Effector CD4-positive, alpha-beta T cell (primary cell): ENCODE measurements at places on chromosomes 2 and 18.

DNA sequence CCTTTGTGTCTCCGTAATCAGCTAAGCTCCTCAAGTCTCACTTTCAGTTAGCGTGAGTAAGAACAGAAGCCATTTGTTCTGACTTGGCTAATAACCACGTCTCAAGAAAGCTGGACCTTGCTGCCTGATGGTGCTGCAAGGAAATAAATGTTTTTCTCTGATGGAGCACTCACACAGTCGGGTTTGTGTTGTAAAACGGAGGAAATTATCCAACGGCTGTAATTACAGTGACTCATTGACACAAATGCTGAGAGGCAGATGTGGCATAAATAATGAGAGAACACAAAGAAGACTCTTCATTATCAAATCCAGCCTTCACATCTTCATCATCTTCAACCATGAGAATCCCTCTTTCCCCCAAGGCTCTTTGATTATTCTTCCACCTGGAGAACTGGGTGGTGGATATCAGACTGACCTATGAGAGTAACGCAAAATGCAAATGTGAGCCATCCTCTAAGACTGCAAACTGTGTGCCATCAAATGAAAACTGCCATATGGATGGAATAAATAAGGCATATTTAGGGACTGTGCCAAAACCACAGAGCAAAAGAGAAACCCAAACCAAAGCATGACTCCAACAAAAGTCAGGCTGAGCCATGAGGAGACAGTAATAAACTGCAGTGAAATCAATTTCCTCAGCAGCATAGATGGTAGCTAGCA, 252.6 kb downstream of the RND3 start:
- DNase-seq: no peak

GRCh38 chr2:3657881-3658280, at the start of gene ALLC:
Gene ALLC, plus strand, starts transcription at chr2:3658200. Its CDS starts 12,958 bp downstream, at chr2:3671158.
- DNase-seq: no peak

GRCh38 chr2:221778025-221778424, 205.9 kb upstream of the EPHA4 start:
- DNase-seq: no peak

GRCh38 chr2:153387203-153387602, 91.4 kb downstream of the RPRM start:
- DNase-seq: no peak

GRCh38 chr18:79069717-79070151, 540 bp downstream of the ATP9B start:
- no peak for DNase-seq

GRCh38 chr2:189865826-189866225, 81.6 kb downstream of the PMS1 start:
- DNase-seq: no peak

GRCh38 chr18:44682871-44683221, 2.2 kb downstream of the SETBP1 start:
- DNase-seq: no peak

GRCh38 chr2:109256111-109256510, 127.1 kb downstream of the SH3RF3 start:
- DNase-seq: no peak

DNA sequence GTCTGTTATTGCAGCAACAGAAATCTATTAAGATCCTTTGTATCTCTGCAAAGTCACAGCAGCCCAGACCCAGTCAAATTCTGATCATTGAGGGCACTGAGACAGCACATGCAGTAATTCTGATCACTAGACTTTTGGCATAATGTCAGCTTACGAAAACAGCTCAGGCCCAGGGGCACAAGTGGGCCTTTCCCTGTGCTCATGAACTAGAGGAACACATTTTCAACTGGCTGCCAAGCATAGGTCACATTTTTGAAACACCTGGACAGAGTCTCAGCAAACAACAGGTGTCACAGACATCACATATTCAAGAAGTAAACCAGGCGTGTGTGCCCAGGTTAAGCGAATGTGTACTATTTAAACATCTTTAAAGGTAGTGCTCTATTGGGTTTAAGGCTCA, 13.7 kb downstream of the DOCK10 start:
- DNase-seq: no peak

DNA sequence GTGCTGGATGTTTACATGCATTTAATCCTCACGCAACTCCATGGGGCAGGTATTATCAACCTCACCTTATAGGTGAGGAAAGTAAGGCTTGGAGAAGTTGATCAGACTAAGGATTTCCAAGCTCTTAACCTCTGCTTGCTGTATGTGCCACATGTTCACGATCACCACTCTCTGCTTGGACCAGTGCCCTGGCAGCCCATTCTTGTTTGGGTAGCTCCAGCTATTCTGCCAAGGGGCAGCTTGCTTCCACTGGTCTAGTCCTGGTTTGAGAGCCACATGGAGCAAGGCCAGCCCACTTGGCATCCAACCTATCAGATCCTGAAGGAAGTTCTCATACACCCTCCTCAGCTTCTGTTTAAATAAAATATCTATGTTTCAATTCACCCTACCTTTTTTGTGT, 14.3 kb downstream of the PLB1 start:
- no peak for DNase-seq

GRCh38 chr2:58594175-58594574, 353.1 kb upstream of the FANCL start:
- DNase-seq: no peak

GRCh38 chr18:50790241-50790640, 29.6 kb downstream of the MRO start:
- no peak for DNase-seq

DNA sequence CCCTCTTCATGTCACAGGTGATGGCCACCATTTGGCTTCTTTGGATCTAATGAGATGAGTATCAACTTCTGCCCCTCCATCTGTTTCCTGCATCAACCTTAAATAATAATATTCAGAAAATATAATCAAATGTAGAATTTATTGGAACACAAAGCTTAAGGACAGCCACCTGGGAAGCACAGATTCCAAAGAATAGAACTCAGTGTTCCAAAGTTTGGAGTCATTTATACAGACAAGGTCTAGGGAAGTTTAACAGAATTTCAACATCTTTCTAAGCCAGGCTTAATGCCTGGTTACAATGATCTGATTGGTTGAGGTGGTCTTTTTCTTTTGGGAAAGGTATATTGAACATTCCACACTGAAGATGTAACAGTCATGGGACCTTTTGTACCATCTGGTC, 218.0 kb upstream of the PIEZO2 start:
- DNase-seq: no peak

- DNase-seq: no peak
These were observed 149.9 kb downstream of the LOXHD1 start for GRCh38 chr18:46506974-46507586.

DNA sequence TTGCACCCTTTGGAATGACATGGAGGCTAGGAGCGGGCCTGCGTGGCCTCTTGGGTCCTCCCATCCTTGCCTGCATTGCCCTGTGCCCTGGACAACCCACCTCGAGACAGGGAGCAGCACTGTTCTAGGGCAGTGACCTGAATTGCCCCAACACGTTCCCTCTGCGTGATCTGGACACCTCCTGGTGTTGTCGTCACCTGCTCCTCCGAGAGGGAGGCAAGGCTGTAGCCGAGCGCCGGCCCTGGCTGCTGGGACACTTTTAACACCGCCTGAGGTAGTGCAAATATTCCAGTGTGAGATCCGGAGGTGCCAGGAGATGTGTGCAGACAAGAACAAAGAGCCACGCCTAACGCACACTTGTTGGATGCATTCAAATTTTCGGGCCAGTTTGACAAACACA, 131.5 kb downstream of the SMAD7 start:
- no peak for DNase-seq

DNA sequence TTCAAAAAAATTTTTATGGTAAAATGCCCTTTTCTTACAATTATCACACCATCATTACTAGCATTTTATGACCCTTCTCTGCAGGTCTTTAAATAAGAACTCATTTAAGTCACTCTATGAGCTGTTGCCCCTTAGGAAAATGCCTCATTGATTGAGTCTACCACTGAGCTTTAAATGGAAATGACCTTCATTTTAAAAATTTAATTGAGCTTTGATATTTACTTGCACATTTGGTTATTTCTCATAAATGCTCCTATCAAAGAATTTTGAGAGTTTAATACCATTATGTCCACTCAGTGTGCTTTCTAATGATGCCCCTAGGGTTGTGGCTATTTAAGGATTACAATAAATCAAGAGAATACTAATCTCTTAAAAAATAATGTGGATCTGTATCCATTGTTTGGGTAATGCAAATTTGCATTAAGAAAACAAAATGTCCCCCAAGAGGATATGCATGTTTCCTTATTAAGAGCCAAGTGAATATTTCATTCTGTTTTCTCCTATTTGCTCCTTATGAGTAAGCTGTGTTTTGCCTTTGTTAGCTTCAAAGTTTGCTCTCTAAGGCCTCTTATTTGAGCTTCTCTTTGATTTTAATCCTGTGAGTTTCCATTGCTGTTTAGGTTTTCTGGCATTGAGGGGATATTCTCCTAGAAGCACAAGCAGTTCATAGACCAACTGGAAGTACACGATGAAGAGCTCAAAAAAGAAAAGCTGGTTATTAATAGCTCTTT, 69.8 kb downstream of the CERS6 start:
- no peak for DNase-seq

DNA sequence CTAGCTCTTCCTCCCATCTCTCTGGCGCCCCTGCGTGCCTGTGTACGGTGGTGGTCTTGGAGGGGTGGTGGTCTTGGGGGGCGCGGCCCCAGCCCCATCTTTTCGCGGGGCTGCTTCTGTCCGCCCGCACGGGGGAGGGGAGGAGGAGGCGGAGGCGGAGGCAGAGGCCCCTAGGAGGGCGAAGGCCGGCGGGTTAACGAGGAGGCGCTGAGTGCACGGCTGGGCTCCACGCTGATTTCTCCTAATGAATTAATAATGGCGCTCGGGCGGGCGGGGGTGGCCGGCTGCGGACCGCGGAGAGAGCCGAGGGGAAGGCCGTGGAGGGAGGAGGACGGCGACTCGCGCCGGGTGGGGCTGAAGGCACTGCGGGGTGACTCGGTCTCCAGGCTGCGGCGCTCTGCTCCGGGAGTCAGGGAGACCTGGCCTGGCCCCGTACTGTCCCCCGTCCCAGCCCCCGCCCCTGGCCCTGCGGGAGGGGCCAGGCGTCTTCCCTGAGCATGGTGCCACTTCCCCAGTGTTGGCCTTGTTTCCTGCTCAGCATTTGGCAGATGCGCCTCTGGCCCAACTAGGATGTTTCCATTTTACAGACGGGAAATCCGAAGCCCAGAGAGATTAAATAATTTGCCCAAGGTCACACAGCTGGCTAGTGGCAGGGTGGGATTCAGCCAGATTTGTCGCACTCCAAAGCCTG, 6.0 kb downstream of the GAREM2 start:
- DNase-seq: no peak

GRCh38 chr18:76518123-76518859, 23.2 kb upstream of the ZNF516 start:
- no peak for DNase-seq

DNA sequence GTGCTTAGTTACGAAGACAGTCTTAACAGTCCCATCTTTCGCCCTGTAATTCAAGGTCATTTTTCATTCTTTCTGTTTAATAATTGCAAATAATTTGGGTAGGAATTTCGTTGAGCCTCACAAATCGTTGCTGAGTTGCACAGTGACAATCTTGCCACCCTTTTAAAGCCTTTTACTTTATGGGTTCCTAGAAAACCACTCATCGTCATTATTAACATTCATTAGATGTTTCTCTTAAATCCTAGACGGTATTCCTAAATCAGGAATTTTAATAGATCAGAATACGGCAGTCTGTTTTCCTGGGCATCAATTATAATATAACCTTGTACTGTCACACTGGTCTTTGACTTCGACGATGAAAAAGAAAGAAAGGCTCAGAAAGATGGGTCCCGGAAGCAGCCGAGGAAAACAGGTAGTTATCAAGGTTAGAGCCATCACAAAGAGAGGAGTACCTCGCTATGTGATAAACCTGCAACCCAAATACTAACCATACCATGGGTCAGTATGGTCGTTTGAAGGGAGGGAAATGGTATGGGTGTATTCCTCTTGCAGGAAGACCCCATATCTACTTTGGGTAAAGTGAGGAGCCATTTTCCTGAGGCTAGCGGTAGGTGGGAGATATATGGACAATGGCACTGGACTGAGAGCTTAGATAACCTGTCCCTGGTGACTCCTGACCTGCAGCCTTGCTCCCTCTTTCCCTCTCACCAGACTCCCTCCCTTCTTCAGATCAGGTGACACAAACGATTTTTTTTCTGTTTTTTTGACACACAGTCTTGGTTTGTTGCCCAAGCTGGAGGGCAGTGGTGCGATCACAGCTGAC, 981 bp upstream of the SF3B1 start:
- DNase-seq: no peak

DNA sequence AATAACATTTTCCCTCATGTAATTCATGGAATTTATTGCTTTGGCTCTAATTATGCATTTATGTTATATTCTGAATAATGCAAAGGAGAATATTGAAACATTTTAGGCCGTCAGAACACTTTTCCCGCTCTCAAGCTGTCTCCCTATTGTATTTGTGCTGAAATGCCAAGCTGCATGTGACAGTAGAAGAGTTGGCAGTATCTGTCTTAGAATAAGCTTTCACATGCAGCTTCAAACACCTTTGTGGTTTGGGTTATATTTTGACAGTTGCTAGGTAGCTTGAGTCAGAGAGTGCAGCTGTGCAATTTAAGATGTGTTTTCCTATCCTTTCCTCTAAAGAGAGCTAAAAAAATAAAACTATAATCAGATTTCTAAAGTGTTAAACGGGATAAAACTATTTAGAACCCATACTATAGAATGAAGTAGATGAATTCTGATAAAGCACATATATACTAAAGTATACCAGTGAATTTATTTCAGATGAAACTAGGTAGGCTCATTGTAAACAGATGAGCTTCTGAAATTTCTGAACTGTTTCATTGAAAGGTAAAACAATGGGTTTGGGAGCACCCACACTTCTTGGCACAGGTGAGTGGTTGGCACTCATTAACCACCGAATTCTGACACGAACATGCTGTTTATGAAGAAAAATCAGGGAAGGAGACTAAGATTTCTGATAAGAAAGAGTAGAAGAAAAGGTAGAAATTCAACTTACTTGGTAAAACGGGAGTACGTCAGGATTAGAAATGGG, 43.4 kb downstream of the PLCL1 start:
- no peak for DNase-seq

DNA sequence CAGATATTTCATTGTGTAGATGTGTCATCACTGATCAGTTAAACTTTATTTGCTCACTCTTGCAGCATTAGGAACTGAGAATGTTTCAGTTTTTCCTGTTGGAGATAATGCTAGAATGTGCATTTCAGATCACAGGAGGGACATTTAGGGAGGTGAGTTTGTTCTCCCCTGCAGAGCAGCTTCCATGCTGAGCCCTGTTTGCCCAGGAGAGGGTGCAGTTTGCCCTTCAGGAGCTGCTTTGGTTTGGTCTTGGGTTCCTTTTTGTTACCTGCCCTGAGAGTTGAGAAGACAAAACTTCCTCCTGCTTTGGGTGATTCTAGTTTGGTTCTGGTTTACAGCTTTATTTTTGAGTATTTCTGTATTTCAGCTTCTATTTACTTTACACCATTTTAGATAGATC, 49.9 kb downstream of the DGKD start:
- peak; percentile 59 for DNase-seq

GRCh38 chr2:32124660-32125059, 41.0 kb upstream of the SLC30A6 start:
- DNase-seq: no peak

- no peak for DNase-seq
These were observed 337.2 kb downstream of the PAX3 start for GRCh38 chr2:221961561-221961960.
